ENCODE measurements at places on chromosomes 3 and 15.

GRCh38 chr3:5112043-5112442, 10.0 kb upstream of the ARL8B start:
- DNase-seq = no peak

- no peak for DNase-seq
These were observed 175.6 kb downstream of the GHSR start for GRCh38 chr3:172272698-172273097.

DNA sequence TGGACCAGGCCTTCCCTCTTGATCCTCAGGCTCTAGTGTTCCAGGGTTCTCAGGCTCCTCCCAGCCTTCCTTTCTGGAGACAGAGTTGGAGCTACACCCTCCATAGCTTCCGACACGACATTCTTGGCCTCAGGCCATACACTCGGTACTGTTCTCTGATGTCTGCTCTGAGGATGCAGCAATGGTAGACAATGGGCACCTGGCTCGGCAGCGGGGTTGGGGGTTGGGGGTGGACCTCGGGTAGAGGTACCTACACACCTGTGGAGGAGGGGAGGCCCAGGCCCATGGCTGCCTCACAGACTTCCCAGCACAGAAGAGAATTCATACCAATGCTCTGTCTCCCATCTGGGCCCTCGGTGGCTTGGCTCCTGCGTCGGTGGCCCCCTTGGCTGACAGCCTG, 21.4 kb downstream of the CCDC13 start:
- no peak for DNase-seq

DNA sequence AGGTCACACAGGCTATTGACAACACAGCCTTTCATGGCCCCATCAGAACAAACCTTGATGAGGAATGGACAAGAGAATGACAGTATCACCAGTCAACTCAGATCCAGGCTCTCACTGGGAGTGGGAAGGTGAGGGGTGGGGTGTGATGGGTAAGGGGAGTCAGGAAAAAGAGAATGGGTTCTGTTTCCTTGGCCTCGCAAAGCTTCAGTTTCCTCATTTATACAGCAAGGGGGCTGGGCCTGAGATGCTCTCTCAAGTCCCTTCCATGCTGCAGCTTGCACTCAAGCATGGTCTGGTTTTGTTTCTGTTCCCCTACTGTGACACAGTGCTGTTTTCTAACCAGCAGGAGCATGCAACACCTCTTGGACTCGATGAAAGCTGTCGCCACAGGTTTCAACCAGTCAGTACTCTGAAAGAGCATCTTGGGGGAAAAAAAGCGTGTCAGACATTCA, 65.7 kb upstream of the IL12A start:
- DNase-seq = no peak

GRCh38 chr3:67489816-67490215, 164.6 kb downstream of the SUCLG2 start:
- no peak for DNase-seq

- DNase-seq = no peak
These were observed 1.6 kb downstream of the DNAJC13 start for GRCh38 chr3:132418916-132419315.

- DNase-seq = no peak
These were observed 52.6 kb downstream of the ERC2 start for GRCh38 chr3:56415652-56416051.

DNA sequence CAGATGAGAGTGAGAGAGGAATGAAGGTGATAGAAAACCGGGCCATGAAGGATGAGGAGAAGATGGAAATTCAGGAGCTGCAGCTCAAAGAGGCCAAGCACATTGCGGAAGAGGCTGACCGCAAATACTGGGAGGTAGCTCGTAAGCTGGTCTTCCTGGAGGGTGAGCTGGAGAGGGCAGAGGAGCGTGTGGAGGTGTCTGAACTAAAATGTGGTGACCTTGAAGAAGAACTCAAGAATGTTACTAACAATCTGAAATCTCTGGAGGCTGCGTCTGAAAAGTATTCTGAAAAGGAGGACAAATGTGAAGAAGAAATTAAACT, 88.9 kb downstream of the EOMES start:
- no peak for DNase-seq

GRCh38 chr15:93048759-93049161, 40.3 kb downstream of the RGMA start:
- no peak for DNase-seq

GRCh38 chr3:8985411-8985831, 22.1 kb upstream of the RAD18 start:
- no peak for DNase-seq

DNA sequence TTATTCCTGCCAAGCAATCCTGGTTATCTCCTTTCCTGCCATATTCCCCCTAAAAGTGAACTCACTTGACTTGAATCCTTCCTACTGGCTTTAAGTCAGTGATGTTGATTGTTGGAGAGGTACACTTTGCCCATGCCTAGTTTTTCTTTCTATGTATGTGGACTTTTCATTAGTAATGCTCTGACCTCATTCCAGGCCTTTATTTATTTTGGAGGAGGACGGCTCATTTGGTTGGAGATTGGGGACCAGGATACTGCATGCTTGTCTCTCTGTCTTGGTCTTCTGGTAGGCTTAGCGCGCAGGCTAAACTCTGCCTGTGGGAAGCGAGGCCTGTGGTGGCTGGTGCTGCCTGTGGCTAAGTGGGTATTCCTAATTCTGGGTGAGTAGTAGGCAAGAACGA, 29.1 kb upstream of the MTMR10 start:
- DNase-seq = no peak

DNA sequence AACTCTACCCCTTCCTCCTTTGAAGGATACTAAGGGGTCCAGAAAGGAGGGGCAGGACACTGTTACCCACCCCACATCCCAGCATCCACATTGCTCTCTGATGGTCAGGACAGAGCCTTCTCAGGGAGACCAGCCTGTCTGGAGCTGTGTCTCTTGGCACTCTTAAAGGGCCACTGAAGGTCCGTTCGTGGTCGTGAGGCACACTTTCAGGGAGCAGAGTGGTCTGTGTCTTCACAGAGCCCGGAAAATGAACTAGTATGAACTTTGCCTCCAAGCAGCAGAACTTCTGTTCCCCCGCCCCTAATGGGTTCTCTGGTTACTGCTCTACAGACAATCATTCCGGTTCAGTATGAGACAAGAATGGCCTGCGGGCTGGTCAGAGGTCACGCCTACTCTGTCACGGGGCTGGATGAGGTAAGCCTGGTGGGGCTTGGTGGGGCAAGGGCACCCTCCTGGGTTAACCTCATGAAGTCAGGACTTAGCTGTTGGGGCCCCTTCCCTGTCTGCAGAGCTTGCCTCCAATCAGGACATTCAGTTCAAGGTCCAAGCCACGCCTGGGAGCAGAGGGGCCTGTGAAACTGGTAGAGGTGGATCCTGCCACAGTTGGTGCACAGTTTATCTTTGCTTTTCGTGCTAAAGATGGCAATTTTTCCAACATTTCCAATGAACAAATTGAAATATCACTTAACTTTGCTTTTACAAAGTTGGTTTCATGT, 33.2 kb downstream of the CAPN3 start:
- DNase-seq = no peak

DNA sequence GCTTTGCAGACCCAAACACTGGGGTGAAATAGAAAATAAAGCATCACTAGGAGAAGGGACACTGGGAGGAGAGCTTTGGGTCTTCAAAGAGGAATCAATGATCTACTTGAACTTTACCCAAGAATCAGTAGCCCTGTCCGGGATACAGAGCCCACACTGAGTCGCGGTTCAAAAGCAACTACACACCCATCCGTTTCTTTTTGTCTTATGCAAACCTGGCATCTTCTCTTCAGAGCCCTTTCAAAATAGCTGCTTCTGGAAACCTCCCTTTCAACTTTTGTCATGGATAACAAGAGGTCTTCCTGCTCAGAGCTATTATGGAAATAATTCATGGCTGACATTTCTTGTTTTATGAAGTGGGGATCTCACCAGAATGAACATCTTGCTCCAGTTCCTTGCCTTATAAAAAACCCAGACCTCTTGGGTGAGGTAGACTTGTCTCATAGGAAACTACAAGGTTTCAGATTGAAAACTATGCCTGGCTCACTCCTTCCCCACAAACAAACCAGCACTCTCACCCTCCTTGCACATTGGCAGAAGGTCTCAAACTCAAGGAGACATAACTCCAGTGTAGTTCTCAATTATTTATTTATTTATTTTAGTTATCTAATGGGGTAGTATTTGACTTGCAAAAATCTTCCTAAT, 115.1 kb upstream of the ARHGEF3 start:
- peak; percentile 27 for DNase-seq

DNA sequence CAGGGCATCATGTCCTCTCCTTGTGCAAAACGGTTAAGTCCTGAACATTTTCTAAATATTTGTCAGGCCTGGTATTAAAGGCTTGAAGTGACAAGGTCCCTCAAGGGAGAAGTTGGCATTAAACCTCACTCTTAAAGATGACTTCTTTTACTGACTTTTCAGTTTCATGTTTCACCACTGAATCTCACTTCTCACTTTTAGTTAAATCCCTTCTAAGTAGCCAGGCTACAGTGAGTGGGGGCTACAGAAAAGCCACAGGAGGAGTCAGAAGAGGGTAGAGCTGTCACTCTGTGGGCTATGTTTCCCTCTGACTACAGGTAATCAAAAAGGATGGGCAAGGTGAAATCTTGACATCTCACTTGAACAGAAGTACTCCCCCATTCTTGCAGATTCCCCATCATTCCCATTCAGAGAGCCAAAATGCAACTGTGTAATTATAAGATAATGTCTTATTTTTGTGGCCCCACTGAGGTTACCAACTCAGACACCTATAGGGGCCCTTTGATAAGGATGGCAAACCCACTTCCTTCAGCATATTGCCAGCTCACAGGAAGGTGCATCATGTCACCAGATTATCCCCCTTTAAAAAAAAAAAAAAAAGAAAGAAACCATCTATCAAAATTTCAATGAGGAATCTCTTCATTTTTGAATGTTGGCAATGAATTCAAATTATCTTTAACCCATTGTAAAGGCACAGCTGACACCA, 790.1 kb upstream of the CFAP20DC start:
- DNase-seq = peak; percentile 45

- DNase-seq = no peak
These were observed 28.8 kb upstream of the UACA start for GRCh38 chr15:70792171-70792573.

- no peak for DNase-seq
These were observed 77.0 kb upstream of the RBMS3 start for GRCh38 chr3:29203851-29204250.

DNA sequence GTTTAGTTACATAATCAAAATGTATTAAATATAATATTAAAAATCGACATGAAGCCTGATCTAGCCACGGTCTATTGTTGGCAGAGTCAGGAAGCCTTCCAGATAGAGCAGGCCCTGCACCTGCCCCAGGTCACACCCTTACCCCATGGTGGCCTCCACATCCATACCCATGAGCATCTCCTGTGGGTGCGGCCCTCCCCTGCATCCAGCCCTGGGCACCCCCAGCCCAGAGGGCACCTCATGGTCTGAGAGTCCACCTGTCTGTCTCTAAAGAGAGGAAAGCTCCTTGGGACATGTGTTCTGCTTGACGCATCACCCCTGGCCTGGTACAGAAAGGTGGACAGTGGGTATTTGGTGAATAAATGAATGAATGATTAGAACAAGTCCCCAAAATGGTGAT, 37.2 kb upstream of the CSPG4 start:
- no peak for DNase-seq

- DNase-seq = no peak
These were observed 1.6 kb upstream of the CTSH start for GRCh38 chr15:78946493-78946892.

GRCh38 chr15:50164458-50164857, 17.5 kb upstream of the SLC27A2 start:
- DNase-seq = no peak

- DNase-seq = no peak
These were observed 6.3 kb downstream of the RBSN start for GRCh38 chr3:15092686-15093085.

GRCh38 chr3:120113128-120114116, 19.2 kb upstream of the GSK3B start:
- DNase-seq = no peak

GRCh38 chr3:134931045-134931785, 136.2 kb downstream of the EPHB1 start:
- no peak for DNase-seq

GRCh38 chr3:17062736-17063135, 178.0 kb downstream of the PLCL2 start:
- DNase-seq = no peak

- peak; percentile 27 for DNase-seq
These were observed 3.4 kb downstream of the PARP9 start for GRCh38 chr3:122560680-122561079.

DNA sequence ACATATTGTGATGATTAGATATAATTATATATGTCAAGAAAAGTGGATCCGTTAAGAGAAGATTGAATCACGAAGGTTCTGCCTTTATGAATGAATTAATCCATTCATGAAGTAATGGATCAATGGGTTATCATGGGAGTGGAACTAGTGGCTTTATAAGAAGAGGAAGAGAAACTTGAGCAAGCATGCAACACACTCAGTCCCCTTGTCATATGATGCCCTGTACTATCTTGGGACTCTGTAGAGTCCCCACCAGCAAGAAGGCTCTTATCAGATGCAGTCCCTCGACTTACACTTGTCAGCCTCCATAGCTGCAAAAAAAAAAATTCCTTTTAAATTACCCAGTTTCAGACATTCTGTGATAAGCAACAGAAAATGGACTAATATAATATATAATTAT, 301.9 kb downstream of the RAP2B start:
- DNase-seq = no peak

DNA sequence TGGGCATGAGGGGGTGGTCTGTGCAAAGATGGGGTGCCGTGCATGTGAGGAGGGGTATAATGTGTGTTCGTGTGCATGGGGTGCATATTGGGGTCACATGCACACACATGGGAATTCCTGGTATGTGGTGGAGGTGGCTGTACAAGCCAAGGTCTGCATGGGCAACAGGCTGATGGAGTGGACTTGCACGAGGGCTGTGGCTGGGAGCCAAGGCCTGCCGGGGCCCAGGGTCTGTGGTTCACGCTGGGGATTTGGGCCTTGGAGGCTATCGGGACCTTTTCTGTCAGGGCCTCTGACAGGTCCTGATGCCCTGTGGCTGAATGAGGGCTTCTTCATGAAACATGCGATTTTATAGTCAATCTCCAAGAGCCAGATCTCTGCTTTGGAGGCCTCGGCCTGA, 9.8 kb upstream of the PLXND1 start:
- DNase-seq = no peak

DNA sequence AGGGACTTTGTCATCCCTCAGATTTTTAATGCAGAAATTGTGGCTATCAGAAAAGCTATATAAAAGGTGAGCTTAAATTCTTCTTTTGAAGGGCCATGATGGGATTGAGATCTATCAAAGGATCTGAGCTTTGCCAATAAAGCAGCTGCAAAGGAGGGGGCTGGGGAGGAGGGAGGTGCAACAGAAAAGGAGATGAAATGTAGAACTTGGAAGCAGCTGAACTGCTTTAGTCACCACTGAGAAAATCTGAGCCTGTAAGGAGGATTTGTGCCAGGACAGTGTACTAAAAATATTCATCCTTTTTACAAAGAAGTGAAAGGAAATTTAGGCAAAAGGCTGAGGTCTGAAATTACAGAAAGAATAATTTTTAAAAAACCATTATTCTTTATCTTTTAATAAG, 10.4 kb downstream of the TSPAN3 start:
- no peak for DNase-seq

All from stimulated activated CD4-positive, alpha-beta T cell treated with anti-CD3 and anti-CD28 coated beads, Interleukin-1b, Interleukin-23, amount 100 ng/mL, for 48 hours (primary cell).